ENCODE measurements at places on chromosomes 3 and 15.

- no peak for DNase-seq
Measured at GRCh38 chr3:89256882-89257281, 149.5 kb downstream of the EPHA3 start.

DNA sequence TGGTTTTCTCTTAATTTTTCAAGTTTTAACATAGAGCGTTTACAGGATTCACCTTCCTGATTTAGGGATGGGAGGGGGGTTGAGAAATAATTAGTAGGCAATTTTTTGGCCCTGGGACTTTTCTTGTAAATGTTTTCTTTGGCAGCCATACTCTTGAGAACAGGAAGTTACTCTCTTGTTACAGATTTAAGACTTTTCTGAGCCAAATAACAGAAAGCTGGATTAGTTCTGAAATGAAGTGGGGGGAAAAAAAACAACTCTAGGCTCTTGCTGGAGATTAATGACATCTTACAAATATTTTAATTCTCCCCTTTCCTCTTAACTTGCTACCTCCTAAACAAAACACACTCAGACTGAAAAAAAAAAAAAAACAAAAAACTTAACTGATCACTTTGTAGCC, 13.8 kb upstream of the POLR2M start:
- no peak for DNase-seq

DNA sequence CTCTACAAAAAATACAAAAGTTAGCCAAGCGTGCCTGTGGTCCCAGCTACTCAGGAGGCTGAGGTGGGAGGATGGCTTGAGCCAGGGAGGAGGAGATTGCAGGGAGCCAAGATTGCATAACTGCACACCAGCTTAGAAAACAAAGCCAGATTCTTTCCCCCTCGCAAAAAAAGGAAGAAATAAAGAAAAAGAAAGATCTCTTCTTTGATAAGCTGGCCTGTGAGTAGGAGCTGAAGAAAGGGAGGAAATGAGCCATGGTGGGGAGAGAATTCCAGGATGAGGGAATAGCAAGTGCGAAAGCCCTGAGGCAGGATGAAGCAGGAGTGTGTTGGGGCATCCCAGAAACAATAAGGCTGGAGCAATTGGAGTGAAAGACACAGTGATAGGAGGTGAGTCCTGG, 24.5 kb upstream of the TOP2B start:
- DNase-seq: no peak

DNA sequence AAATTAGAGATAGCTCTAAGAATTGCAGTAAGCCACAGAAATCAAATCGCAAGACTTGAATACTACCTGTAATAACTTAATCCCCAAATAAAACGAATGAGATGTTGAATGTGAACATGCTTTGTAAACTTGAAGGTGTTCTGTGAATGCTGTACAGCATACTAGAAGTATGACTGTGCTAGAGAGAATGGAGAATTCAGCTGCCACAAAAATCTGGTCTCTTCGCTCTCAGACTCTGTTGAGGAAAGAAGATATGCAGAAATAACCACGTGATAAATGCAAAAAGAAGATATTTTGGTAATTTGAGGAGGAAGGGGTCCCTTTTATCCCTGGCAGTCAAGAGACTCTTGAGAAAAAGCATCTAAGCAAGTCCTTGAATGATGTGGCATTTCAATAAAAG, 37.3 kb downstream of the ZBTB38 start:
- DNase-seq: no peak

- no peak for DNase-seq
Measured at GRCh38 chr3:24741506-24741905, 246.9 kb upstream of the THRB start.

DNA sequence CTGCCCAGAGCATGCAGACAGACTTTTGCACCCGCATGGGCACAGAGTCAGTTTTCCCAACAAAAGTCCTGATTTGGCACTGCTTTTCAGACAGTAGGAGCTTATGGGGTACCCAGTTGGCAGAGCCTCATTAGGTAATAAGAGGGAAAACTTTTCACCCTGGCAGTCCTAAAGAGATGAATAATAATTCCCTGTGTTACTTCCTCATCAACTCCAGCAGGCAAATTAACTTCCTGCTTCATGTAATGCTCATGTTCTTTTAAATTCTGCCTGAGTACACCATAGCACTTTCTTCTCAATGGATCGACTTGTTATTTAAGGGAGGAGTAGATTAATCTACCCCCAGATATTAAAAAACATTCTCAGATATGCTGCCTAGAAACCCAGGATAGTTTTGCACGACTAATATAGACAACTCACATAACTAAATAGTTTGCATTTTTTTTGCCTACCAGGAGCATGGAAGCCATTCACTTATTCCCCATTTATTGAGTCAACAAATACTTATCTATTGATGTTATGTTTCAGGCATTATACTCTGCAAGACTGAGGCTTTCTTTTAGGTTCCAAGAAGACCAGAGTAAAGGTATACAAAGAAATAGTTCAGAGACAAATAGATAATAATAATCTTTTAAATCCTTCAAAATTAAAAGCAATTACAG, 214.5 kb downstream of the KCNMB2 start:
- no peak for DNase-seq

DNA sequence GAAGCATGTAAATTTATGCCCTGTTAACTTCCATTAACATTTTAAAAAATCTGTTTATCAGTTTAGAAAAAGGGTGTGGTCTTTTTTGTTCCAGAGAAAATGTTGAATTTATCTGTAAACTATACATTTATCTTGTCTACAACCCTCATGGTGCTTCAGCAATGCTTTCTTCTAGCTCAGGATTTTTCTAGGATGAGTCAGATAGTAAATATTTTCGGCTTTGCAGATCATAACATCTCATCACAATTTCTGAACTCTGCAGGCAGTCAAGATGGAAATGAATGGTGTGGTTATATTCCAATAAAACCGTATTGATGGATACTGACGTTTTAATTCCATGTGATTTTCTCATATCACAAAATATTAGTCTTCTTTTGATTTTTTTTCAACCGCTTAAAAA, 70.5 kb upstream of the FOXB1 start:
- no peak for DNase-seq

DNA sequence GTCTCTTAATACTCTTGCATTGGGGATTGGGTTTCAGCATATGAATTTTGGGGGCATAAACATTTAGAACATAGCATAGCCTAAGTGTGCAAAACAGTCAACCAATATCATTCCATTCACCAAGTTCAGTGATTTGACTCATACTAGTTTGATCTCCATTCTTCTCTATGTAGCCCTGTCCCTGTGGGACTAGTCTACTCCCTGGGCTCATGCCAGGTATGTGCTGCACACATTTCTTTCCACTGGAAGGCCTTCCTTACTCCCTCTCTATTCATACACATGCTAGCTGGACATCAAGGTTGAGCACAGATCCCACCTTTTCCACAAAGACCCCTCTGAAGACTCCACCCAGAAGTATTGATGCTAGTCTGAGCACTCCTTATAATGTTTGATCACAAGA, 5.1 kb downstream of the ZDHHC23 start:
- DNase-seq: no peak
